G401 (cell line): ENCODE measurements at places on chromosomes 4 and X.

DNA sequence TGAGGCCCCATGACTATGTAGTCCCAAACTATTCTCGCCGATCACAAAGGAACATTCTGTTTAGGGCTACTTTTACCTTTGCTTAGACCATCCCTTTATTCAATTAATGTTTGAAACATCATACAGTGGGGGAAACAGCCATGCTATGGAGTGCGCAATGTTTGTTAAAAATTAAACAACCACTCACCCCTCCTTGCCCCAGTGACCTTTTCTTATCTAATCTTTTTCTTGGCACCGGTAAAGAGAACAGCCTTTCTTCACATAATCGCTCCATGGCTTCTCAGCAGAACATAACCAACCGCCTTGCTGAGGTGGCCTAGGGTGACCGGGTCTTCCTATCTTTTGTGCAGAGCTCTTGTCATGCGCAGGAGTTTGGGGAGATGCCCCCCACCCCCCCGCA lies 152.6 kb downstream of the VCX3A start:
- no peak for DNase-seq

DNA sequence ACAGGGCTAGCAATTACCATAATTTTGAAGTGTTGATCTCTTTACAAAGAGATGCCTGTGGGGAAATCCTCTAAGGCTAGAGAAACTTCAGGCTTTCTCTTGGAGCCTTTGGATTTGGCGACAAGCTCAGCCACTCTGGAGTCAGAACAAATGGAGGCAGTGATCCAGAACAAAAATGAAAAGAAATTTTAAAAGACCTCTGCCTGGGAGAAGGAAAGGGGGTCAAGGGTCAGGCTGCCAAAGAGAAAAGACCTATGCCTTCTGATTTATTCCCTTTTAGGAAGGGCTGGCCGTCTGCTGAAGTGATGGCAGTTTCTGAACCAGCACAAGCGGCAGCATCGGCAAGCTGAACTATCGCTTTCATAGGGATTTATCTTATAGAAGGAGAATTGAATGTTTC lies 140.8 kb upstream of the SFRP2 start:
- DNase-seq, result peak; percentile 8

- no peak for DNase-seq
Observed at GRCh38 chrX:109378281-109378680, 103.6 kb downstream of the GUCY2F start.

GRCh38 chrX:23911126-23911835 lies 3.5 kb downstream of the CXorf58 start:
- DNase-seq, result no peak

GRCh38 chr4:26900765-26901164 lies 40.1 kb downstream of the STIM2 start:
- no peak for DNase-seq

DNA sequence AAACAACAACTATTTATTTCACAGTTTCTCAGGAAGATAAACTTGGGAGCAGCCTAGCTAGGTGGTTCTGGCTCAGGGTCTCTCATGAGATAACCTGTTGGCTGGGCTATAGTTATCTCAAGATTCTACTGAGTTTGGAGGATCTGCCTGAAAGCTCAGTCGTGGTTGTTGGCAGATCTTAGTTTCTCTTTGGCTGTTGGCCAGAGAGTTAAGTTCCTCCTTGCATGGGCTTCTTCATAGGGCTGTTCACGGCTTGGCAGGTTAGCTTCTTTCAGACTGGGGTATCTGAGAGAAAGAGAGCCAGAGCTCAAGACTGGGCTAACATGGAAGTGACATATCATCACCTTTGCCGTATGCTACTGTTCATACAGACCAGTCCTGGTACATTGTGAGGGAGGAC lies 28.7 kb downstream of the SEC24B start:
- no peak for DNase-seq

DNA sequence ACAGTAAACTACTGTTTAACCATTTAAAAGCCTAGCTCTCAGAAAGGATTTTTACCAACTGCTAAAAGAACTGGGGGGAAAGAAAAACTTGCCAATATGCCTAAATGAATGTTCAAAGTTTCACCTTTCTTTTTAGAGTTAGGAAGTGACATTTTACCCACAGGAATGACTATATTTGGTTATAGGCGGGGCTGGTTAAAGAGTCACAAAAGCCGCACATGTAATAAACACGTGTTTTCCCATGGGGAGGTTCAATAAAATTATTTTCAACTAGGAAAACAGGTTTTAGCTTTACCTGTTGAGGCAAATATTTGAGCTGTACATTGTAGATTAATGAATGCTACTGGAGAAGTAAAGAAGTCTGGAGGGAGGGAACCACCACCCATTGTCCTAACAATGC lies 41.6 kb upstream of the UGDH start:
- no peak for DNase-seq

GRCh38 chrX:123731987-123732669 lies 724 bp downstream of the THOC2 start:
- DNase-seq, result no peak

DNA sequence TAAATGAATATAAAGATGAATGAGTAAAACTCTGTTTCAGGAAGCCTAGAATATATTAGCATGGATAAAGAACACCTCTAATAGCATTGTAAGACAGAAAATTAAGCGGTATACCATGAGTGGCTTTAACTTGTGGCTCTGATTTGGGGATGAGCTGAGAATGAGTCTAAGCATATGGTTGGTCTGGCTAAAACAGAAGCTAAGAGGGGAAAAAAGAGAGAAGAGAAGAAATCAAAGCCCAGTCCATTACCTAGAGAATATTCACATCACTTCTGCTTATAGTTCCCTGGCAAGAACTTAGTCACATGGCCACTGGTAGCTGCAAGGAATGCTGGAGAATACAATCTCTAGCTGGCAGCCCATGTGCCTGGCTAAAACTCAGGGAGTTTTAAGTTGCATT lies 414.5 kb downstream of the PRDM5 start:
- no peak for DNase-seq

DNA sequence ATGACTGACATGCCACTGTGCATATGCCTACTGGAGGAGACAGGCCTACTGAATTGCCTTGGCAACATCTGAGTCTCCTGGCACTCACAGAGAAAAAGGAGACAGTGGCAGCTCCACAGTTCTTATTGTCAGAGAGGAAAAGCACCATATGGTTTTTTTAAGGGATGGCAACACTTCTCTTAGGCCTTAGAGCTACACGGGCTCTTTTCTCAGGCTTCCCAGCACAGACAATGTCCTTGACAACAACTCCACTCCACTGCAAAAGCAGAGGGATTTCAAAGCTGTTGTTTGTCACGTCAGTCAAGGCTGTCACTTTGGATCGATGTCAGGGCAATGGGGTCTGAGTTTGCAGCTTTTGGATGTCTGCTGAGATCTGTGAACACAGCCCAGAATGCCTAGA lies 4.7 kb upstream of the CLCN4 start:
- DNase-seq, result no peak

- DNase-seq, result no peak
Observed at GRCh38 chrX:70201732-70202131, 24.4 kb downstream of the DGAT2L6 start.

GRCh38 chr4:81137446-81137845 lies 77.6 kb downstream of the PRKG2 start:
- no peak for DNase-seq

GRCh38 chr4:3009422-3009821 lies 46.1 kb downstream of the GRK4 start:
- DNase-seq, result peak; percentile 7

DNA sequence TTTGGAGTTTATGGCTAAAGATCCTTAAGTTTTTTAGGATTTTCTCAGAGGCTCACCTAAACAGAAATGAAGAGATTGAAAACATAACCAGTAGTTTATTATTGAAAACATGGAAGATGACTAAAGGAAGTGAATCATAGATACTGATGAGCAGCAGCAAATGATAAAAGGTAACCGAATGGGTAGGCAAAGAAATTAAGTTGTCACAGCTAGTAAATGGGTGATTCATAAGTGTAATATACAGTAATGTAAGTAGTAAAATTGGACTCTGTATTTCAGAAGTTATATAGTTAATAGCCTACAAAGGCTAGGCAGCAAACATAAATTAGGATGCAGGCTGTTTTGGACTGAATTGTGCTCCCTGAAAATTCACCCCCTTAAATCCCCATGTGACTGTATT lies 59.0 kb upstream of the ADGRA3 start:
- no peak for DNase-seq

GRCh38 chr4:185143601-185143969 lies 519 bp downstream of the SLC25A4 start:
- DNase-seq, result peak; percentile 82

DNA sequence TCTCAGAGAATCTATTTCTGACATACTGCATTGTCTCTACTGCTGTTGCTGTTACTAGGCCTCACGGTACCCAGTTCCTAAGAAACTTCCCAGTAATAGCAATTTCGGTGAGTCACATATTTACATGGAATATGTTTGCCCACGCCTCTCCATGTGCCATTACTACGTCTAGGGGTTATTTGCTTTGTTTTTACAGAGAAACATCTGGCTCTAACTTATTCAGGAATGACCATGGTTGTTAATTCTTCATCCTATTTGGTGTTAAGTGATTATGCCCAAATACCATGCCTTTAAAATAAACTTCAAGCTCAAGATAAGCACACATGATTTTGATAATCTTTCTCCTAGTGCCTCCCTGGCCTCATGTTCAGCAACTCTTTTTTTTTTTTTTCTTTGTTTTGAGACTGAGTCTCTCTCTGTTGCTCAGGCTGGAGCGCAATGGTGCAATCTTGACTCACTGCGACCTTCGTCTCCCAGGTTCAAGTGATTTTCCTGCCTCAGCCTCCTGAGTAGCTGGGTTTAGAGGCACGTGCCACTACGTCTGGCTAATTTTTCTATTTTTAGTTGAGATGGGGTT lies 101.0 kb upstream of the HS3ST1 start:
- DNase-seq, result no peak

- DNase-seq, result no peak
Observed at GRCh38 chr4:118814891-118815290, 21.0 kb downstream of the SEC24D start.

DNA sequence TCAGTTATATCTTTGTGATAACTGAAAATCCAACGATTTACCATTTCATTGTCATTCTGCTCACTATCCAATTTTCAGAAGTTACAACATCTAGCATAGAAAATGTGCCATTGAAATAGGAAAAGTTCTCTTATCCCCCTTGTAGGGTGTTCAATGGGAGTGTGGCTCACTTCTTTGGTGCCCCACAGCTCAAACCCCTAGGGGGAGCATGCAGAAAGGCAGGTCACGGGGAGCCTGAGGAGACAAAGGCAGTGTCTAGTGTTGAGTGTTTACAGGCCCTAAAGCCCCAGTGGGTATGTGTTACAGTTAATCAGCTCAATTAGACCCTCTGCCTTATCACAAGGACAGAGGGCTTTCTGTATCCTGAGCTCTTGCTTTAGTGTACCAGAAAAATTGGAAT lies 243.4 kb upstream of the GRID2 start:
- no peak for DNase-seq

GRCh38 chr4:124817531-124817930 lies 105.0 kb upstream of the ANKRD50 start:
- DNase-seq, result no peak

- DNase-seq, result no peak
Observed at GRCh38 chrX:131402124-131402811, 113.2 kb upstream of the IGSF1 start.

- no peak for DNase-seq
Observed at GRCh38 chr4:1767061-1767769, 25.9 kb upstream of the FGFR3 start.

GRCh38 chr4:130738233-130738632 lies 1642.3 kb downstream of the C4orf33 start:
- peak; percentile 4 for DNase-seq

GRCh38 chrX:70774223-70774622 lies 134.3 kb downstream of the TEX11 start:
- DNase-seq, result no peak
